ENCODE measurements at places on chromosomes 16 and 17.

GRCh38 chr17:34207572-34207971 lies 47.5 kb upstream of the CCL2 start:
- peak; percentile 88 for DNase-seq

- DNase-seq = no peak
Measured at GRCh38 chr17:35477248-35477647, 28.7 kb upstream of the SLFN13 start.

DNA sequence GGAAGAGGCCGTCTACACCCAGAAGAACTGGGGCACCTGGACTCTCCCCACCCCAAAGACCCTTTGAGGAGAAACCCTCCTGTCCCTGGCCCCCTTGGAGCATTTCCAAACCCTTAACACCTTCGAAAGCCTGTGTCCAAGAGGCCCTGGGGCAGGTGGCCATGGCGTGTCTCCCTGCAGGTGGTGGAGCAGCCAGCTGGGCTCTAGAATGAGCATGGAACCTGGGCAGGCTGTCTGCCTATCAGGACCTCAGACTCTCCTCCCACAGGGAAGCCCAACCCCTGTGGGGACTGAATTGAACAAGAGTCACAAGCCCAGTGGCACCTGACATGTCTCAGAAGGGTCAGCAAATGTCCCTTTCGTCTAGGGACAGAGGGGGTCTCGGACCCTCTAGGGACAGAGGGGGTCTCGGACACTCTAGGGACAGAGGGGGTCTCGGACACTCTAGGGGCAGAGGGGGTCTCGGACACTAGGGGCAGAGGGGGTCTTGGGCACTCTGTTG lies 8.4 kb downstream of the CBX4 start:
- no peak for DNase-seq

GRCh38 chr17:60534613-60535157 lies 8.6 kb upstream of the APPBP2 start:
- no peak for DNase-seq

- DNase-seq = no peak
Measured at GRCh38 chr16:49621241-49622083, 234.4 kb downstream of the ZNF423 start.

GRCh38 chr17:82931699-82932517 lies 92.1 kb upstream of the ZNF750 start:
- DNase-seq = peak; percentile 75

GRCh38 chr17:2394775-2395201 lies 6.1 kb downstream of the MNT start:
- DNase-seq = no peak

DNA sequence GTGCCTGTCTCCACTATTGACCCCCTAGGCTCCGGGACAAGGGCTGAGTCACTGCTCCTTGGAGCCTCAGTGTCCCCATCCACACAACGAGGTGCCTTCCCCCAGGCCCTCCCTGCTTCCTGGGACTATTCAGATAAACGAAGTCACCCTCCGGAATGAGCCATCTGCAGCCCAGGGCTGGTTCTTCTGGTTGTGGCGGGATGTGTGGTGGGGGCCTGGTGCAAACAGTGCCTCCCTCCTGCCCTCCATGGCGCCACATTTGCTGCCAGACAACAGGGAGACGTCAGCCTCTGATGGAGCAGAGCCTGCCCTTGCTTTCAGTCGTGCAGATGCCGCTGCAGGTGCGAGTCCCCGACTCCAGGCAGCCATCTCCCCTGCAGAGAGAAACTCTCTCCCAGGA lies 5.1 kb upstream of the KRT16 start:
- DNase-seq = no peak

DNA sequence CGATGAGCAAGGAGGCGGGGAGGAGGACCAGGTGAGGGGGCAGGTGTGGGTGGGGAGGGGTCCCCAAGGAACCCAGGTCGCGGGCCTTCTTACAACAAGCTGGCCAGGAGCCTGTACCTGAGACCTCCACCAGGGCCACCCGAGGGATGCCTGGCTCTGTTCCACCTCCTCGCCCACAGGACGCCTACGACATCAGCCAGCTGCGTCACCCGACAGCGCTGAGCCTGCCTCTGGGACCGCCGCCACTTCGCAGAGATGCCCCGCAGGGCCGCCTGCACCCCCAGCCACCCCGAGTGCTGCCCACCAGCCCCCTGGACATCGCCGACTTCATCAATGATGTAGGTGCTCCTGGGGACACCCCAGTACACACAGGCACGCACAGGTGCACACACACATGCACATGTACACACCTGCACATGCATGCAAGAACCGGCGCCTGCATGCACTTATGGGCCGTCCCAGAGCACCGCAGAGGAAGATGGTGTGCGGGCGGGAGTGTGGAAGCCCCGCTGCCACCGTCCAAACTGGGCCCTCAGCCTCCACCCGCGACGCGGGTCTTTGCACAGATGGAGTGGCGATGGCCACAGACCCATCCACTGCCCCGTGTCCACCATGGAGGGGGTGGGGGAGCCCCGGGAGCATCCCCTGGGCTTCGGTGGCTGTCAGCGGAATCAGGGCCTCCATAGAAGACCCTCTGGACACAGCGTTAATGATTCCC lies 6.6 kb downstream of the SLC22A31 start:
- DNase-seq = no peak

- DNase-seq = peak; percentile 35
Measured at GRCh38 chr17:67218385-67218950, 26.5 kb downstream of the HELZ start.

- DNase-seq = no peak
Measured at GRCh38 chr16:62954144-62955032, 918.1 kb upstream of the CDH8 start.

DNA sequence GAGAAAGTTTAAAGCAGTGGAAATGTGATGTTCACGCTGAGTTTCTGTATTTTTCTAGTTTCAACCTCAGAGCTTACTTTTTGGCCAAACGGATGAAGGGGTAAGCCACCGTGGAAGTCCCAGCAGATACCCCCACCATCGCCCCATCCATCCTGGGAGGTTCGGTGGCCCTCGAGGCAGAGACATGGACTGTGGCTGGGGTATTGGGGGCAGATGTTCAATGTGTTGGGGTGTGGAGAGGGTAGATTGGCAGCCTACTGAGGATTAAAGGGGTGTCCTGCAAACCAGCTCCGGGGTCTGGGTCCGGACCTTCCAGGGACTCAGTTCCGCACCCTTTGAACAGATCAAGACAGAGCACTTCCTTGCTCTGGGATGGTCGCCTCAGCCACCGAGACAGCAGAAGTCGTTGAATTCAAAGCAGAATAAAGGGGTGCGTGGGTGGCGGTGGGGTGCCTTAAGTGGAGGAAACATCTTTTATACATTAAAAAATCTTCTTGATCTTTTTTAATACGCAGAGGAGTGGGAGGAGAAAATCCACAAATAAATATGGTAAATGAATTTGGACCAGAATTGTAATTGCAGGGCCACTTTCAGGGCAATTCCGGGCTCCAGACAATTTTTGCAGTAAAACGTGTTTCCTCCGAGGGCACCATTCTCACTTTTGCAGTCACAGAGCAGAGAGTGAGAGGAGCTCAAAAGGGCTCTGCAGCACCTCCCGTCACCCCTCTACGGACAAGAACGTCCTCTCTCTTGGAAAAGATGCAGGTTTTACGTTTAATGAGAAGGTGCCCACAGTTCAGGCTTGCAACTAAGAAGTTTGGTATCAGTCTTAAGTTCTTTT lies 8.2 kb upstream of the CBX8 start:
- no peak for DNase-seq

GRCh38 chr17:77045441-77046041 lies 95.2 kb upstream of the SEC14L1 start:
- DNase-seq = no peak

GRCh38 chr17:33798308-33798707 lies 456.8 kb upstream of the CCL2 start:
- no peak for DNase-seq

GRCh38 chr16:78437352-78437968 lies 338.0 kb downstream of the WWOX start:
- DNase-seq = peak; percentile 36

DNA sequence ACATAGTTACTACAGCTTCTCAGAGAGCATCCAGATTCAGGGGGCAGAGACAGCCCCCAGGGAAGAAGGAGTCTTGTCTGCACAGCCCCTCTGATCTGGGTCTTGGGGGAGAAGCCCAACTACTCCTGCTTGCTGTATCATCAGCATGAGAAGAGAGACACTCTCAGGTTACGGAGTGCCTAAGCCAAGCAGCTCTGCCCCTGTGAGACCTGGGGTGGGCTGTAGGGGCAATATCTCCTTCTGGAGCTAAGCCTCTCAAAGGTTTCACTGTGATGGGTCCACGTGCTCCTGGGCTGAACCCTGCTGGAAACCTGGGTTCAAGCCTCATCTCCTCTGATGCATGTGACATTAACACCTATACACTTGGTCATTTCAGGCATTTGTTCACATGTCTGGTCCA lies 123.2 kb downstream of the CPPED1 start:
- DNase-seq = no peak

DNA sequence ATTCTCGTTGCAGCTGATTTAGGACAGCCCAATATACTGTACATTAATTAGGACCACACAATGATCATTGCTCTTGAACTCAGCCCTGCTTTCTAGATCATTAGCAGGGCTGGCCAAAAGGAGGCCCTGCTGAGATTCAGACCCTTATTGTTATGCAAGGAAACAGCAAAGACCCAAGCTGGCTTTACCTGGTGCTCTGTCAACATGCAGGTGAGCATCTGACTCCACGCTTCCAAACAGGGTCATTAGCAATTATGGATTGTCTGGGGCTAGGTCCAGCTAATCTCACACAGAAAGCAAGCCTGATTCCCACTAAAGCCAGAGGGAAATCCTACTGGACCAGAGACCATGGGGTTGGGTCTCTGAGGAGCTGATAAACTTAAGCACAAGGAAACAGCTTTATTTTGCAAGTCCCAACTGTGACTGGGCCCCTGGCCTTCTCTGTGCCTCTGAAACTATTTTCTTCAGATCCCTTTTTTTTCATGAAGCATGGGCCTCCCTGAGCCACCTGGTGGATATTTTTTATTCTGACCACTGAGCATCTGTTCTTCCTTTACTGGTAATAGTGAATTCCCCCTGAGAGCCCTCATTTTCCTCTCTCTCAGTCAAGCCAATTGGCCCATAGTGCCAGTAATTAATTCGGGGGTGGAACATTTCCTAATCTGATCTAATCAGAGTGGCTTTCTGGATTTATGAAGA lies 236.1 kb downstream of the GRIN2A start:
- no peak for DNase-seq

DNA sequence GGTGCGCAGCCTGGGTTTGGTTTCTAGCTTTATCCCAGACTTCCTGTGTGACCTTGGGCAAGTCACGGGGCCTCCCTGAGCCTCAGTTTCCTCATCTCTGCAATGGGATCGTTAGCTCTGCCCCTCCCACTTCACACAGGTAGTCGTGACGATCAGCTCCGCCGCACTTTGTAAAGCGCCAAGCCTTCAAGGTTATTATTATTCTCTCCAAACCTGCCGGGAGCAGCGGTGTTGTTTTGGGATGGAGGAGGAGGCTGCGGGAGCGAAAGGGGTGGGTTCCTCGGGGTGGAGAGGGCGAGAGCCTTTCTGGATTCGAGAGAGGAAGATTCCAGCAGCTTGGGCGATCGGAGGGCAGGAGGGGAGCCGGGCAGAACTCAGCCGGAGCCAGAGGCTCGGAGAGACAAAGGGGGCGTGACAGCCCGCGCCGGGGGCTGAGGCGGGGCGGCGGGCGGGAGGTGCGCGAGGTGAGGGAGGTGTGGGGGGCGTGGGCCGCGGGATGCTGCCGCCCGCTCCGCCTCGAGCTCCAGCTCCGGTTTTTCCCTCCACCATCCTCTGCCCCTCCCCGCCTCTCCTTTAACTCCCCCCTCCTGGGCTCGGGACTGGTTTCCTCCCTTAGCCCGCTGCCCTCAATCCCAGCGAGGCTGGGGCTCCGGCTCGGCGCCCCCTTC lies at the start of gene EFNB3:
TSS of gene EFNB3 (plus strand) at position 602 of the 668 bp plus-strand sequence. CDS start 397 bp downstream, outside the sequence.
- DNase-seq = no peak

GRCh38 chr16:58128181-58128631 lies 975 bp downstream of the CFAP20 start:
- peak; percentile 2 for DNase-seq

DNA sequence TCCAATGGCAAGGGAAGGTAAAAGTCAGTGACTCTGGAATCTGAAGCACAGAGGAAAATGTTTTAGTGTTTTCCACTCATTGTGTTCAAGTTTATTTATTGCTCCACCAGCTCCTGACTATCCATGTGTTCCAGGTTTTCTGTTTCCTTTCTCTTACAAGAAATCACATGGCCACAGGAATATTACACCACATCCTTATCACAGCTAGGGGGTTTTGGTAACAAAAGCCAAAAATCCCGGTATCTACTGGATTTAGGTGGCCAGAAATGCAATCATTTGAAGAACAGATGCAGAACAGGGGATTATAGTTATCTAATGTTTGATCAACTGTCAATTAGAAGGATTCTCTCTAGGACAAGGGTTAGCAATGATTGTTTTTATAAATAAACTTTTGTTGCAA lies 47.9 kb downstream of the STH start:
- peak; percentile 8 for DNase-seq

DNA sequence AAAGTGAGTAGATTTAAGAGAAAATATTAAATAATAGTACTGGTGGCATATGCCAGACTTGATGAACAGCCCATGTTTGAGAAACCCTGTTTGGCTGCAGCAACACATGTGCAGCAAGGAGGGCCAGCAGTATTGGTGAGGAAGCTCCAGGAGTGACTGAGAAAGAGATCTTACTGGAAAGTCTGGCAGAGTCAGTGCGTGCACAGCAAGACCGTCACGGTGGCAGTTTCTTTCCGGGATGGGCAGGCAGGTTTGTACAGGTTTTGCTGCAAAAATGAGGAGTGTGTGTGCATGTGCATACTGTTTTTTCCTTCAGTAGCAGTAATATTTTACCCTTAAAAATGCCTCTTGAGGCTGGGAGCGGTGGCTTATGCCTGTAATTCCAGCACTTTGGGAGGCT lies 41.4 kb downstream of the KSR1 start:
- DNase-seq = no peak

GRCh38 chr16:60329108-60329507 lies 1595.0 kb upstream of the GOT2 start:
- no peak for DNase-seq

- peak; percentile 82 for DNase-seq
Measured at GRCh38 chr17:38660097-38661025, 14.4 kb downstream of the EPOP start.

DNA sequence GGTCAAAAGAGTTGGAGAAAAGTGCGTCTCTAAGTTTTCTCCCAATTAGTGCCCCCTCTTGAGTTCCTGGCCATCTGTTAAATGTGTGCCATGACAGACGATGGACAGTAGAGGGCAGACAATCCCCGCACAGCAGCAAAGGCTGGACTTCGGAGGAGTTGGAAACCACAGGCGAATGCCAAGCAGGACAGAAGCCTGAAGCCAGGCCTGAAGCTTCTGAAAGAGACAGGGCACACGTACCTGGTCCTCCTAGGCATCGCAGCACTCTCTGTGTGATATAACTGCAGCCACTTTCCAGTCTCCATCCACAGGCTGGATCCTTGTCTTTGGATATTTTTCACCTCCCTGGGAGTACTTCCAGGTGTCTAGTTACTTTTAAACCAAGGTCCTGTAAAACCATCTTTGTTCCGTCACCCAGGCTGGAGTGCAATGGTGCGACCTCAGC lies 14.5 kb downstream of the C17orf100 start:
- peak; percentile 72 for DNase-seq

Data from inflammatory macrophage treated with lipopolysaccharide for 4 hours (primary cell).